ENCODE measurements at places on chromosomes 16 and 17.

GRCh38 chr17:65749479-65749878 is 188.0 kb upstream of the AXIN2 start:
- no peak for DNase-seq

DNA sequence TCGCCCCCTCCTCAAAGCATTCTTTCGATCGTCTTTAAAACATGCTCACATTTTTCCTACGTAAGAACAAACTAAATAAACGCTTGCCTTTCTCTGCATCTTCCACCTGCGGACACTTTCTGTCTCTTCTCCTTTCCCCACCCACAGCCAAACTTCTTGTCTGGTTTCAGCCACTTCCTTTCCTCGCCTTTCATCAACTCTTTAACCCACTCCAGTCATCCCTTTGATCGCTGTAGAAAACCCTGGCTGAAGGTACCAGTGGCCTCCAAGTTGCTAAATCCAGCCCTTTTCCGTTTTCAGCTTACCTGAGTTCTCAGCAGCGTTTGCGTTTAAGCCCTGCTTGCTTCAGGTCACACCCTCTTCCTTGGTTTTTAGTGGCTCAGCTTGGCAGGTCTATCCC is 483 bp downstream of the RPA1 start:
- peak; percentile 7 for DNase-seq

DNA sequence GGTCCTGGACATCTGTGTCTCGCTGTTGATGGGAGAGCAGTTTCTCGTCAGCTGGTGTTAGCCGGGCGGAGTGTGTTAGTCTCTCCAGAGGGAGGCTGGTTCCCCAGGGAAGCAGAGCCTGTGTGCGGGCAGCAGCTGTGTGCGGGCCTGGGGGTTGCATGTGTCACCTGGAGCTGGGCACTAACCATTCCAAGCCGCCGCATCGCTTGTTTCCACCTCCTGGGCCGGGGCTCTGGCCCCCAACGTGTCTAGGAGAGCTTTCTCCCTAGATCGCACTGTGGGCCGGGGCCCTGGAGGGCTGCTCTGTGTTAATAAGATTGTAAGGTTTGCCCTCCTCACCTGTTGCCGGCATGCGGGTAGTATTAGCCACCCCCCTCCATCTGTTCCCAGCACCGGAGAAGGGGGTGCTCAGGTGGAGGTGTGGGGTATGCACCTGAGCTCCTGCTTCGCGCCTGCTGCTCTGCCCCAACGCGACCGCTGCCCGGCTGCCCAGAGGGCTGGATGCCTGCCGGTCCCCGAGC is 17.9 kb downstream of the GAA start:
- DNase-seq = no peak

GRCh38 chr17:29557085-29557738 is 9.6 kb downstream of the ABHD15 start:
- DNase-seq = no peak

- no peak for DNase-seq
Observed at GRCh38 chr17:40320756-40321523, 12.0 kb downstream of the RARA start.

- no peak for DNase-seq
Observed at GRCh38 chr17:70604854-70605253, 435.5 kb downstream of the KCNJ2 start.
